ENCODE measurements at places on chromosomes 7 and 10.

DNA sequence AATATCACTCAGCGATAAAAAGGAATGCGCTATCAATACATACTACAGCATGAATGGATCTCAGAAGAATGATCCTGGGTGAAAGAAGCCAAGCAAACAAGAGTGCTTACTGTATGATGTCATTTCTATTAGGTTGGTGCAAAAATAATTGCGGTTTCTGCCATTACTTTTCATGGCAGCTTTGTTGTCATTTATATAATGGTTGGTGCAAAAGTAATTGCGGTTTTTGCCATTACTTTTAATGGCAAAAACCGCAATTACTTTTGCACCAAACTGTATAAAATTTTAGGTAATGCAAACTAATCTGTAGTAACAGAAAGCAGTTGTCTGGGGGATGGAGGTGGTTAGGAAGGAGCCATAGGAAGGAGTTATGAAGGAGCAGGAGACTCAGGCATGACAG is 318.3 kb upstream of the ZMIZ1 start:
- no peak for DNase-seq

GRCh38 chr7:121500360-121501058 is 104.4 kb upstream of the FAM3C start:
- no peak for DNase-seq

DNA sequence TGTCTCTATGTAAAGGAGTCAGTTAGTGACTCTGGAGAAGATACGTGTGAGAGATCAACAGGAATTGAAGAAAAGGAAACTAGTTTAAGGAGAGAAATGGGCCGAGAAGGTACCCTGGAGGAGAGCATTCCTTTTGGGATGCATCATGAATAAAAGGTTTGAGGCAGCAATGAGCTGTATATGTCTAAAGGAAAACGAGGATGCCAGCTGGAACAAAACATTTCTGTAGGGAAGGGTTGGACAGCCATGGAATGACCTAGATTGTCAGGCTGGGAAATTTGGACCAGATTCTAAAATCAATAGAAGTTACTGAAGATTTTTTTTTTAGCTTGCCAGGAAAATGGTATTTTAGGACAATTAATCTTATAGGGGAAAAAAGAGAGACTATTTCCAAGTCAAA is 17.2 kb upstream of the MPP7 start:
- DNase-seq = no peak

DNA sequence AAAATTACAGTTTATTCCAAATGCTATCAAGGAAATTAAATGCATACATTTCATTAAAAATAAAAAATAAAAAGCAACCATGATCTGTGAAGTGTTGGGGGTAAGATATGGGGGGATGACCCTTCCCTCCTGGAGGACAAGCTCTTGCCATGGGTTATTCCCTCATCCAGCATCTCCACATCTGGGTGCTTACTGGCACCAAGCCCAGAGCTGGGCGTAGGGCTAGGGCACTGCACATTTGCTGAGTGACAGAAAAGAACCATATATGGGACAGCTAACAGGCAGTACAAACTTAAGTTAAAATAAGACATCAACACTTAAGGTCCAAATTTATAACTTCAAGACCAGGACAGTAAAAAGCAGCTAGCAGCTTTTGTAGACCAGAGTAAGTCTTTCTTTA is 10.2 kb downstream of the CCDC6 start:
- DNase-seq = no peak

GRCh38 chr7:46468753-46469356 is 547.8 kb upstream of the IGFBP3 start:
- no peak for DNase-seq

Data from femur (tissue), 1 donor.